Osteoblast (primary cell): ENCODE measurements at places on chromosomes 3 and 15. TPM values are rescaled to one million over a fixed set of nuclear protein-coding genes. Genes with fewer than 3 reads are reported as not detected.

The RAD51 gene
- 1.8 TPM in 2 replicates for total RNA-seq

The CCR8 gene
- total RNA-seq = not detected in 2 replicates

DNA sequence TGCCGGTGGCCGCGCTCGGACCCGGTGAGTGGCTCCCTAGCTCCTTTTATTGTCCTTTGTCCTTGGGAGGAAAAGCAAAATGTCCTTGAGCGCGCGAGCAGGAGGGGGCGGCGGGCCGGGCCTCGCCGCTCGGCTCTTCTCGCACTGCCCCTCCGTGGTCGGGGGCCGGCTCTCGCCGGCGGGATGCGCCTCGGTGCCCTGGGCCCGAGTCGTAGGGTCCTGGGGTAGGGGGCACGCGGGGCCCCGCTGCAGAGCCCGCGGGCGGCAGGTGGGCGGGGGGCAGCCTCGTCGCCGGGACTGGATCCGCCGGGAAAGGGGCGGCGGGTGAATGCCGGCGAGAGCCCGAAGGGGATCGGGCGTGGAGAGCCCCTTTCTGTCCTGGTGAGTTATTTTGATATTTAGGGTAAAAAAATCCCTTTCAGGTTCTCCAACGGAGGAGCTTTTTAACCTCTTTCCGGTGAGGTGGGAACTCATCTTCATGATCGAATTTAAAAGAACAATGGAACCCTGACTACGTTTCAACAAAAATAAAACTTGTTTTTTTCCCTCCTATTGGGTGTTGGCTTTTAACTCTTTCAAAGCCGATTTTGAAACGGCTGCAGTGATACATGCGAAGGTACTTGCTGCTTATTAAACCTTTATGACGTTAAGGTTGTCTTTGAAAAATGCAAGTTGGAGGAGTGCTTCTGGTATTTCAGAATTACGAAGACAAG is 16.8 kb upstream of the CHD2 start:
- DNase-seq = peak; percentile 65

GRCh38 chr3:133962849-133963248 is 66.9 kb downstream of the SLCO2A1 start:
- peak; percentile 96 for DNase-seq

The KLHL40 gene
- total RNA-seq = not detected in 2 replicates

- peak; percentile 97 for DNase-seq
Observed at GRCh38 chr15:101615986-101616848, 36.0 kb downstream of the TM2D3 start.

The B3GALNT1 gene
- 25.0 and 29.2 TPM in 2 replicates for total RNA-seq

- DNase-seq = peak; percentile 89
Observed at GRCh38 chr3:56926243-56926946, 124.6 kb upstream of the ARHGEF3 start.

- no peak for DNase-seq
Observed at GRCh38 chr3:35670408-35670965, 31.2 kb downstream of the ARPP21 start.

The HYAL3 gene
- total RNA-seq = 1.8 and 4.1 TPM in 2 replicates

The TEX55 gene
- total RNA-seq = not detected in 2 replicates

The HYAL1 gene
- under 0.01 and 0.59 TPM in 2 replicates for total RNA-seq

The USP19 gene
- 37.1 and 49.6 TPM in 2 replicates for total RNA-seq

DNA sequence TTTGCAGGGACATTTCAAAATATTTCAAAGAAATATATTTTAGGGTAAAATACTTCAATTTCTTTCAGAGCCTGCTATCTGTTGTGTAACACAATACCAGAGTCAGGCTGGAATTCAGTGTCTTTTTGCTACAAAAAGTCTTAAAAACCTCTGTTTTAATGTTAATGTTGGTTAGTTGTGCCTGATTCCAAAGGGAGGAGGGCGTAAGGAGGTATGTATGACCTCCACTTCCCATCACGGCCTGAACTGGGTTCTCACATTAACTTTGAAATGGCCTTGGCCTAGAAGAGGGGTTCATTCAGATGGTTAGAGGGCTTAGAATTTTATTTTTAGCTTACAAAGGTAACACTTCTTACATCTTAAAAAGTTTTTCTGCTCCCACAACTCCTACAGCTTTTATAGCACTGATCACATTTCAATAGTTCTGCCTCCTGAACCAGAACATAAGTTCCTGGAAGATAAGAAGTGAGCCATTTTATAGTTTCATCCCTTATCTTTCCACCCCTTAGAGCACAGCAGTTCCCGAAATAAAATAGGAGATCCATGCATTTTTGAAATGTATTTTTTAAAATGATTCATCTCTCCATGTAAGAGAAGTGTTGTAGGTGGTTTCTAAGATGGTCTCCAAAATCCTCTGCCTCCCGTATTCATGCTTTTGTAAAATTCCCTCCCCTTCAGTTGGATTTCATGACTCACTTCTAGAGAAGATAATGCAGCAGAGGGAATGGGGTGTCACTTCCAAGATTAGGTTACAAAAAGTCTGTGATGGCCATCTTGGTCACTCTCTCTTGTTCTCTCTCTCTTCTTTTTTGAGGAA is 543.1 kb upstream of the NECTIN3 start:
- no peak for DNase-seq

DNA sequence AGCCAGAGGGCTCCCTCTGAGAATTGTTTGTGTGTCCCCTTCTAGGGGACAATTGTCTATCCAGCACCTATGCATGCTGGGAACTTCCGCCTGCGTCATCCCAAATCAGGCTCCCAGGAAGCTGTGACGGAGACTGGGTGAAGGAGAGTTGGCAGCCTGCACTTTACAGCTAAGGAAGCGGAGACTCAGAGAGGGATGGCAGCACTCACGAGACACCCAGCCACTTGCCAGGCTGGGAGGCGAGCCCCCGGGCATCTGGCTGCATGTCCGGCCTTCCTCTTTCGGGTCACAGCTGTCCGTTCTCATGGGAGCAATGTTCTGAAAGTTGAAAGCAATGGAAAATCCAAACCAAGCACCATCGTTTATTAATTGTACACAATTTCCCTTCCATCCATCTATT is 45.5 kb upstream of the SLC6A11 start:
- no peak for DNase-seq

DNA sequence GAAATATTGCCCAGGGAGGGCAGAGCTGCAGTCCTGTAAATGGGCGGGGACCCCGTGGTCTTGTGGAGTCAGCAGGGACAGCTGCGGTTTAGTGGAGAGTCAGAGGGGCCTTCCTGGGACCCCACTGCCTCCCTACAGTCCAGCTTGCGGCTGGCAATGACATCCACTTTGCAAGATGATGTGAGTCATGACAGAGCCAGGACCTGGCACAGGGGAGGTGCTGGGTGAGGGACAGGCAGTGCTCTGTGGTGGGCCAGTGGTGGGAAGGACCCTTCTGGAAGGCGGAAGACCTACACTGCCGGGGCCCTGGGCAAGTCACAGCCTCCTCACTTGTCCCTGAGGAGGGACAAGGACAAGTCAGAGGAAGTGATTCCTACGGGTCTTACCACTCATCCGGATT is 17.8 kb downstream of the APBA2 start:
- DNase-seq = no peak

DNA sequence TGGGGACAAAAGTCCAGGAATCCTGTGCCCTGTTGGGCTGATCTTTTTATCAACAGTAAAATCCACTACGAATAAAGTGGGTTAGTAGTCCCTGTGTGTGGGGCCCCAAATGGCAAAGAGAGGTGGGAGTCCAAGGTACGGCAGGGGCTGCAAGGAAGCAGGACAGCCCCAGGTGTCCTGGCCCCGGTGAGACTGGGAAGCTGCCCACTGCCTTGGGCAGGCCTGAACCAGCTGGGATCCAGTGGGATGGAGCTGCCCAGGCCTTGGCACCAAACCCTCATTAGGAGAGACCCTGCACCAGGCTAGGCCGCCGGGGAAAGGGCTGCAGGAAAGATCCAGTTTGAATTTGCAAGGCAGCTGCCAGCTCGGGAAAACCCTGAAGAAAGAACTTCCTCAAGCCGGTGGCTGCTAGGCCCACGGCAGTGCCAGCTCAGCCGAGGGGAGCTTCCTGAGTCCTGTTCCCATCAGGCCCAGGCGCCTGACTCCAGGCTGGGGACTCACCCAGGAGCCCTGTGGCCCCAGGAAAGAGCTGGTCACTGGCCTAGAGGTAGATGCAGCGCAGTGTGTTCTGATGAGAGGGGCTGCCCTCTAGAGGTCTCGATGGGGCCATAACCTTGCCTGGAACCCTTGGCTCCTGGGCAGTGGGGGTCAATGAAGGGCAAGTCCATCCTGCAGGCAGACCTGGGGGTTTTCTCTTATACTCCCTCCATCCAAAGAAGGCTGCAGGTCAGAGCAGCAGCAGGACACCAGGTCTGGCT is 14.4 kb upstream of the GNAI2 start:
- DNase-seq = peak; percentile 77

GRCh38 chr3:42190701-42191442 is 75.1 kb downstream of the CCK start:
- peak; percentile 81 for DNase-seq

The GOLGA8S gene
- under 0.01 TPM in 2 replicates for total RNA-seq

DNA sequence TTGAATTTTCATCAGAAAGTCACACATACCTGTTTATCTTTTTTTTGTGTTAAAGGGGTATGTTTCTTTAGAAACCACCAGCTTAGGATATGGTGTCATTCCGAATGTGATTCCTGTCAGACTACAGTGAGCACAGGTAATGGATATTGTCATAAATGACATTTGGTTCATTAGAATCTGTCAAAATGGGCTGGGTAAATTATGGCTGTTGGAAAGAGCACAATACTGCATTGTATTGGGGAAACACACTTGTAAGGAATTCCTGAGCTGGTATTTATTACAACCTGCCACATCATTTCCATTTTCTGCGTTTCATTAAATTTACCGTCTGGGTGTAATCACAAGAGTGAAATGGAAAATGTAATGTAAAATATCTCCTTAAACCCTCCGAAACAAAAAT is 78.8 kb downstream of the ADAMTSL3 start:
- DNase-seq = no peak

DNA sequence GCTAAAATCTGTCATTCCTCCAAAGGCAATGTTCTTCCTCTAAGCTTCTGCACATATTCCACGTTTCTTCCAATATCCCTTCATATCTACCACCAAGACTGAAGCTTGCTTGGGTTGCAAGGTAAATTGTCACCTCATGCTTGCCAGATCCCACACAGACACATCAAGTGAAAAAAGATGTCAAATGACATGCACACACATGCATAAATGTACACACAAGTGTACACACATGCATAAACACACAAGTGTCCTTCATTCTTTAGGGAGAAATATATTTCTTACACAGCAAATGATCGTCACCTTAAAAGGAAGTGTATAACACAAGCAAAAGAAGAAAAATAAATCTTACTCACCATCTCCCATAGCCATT is 59.4 kb downstream of the CLASP2 start:
- no peak for DNase-seq

GRCh38 chr3:108862865-108863798 is 40.5 kb downstream of the TRAT1 start:
- no peak for DNase-seq

GRCh38 chr3:4292301-4292700 is 10.9 kb upstream of the SETMAR start:
- no peak for DNase-seq

DNA sequence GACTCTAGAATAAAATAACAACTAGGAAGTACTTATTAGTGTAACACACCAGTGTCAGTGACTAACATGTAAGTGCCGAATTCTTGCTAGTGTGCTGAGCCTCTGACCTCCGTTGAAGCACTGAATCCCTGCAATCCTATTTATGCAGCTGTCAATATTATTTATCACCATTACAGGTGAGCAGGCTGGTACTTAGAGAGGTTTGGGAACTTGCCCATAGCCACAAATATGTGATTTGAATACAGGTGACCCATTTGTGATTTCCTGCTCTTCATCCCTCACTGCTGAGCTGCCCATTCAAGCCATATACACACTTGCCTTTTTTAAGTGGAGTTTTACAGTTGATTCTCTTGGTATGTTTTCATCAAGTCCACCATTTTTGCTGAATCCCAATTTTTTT is 12.2 kb downstream of the EIF4E3 start:
- DNase-seq = no peak

- DNase-seq = peak; percentile 64
Observed at GRCh38 chr15:73575636-73576247, 57.4 kb downstream of the NPTN start.

DNA sequence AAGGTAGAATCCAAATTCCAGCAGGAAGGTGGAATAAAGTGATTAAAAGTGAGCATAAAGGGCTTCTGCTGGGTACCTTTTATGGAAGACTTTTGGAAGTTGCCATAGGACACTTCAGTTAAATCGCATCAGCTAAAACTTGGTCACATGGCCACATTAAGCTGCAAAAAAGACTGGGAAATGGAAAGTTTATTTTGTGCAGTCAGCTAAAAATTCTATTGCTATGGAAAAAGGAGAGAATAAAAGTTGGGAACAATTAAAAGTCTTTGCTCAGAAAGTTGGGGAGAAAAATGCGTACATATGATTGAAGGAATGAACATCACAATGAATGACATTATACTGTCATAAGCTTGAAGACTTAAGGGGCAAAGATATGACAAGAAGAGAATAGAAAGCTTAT is 49.3 kb downstream of the FGF7 start:
- DNase-seq = no peak

GRCh38 chr15:68326711-68327354 is 49.3 kb downstream of the FEM1B start:
- DNase-seq = no peak

DNA sequence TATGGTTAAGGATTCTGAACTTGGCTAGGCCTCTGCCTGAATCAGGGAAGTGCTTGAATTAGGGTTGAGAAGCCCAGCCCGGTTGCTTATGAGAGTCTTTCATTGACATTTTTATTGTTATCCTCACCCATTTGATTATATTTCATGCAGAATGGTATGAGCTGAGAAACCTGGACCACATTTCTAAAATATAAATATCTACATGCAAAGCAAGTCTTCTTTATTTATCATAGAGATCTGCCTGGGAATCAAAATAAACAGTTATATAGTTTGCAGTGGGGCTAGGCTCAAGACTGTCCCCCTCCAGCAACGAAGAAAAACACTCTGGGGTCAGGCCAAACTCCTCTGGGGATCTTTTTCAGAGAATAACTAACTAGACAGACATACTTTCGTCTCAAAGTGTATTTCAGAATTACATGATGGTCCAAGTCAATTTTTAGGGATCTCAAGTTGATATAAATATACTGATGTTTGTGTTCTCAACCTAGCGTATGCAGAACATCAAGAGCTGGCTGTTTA is 675.4 kb upstream of the NR2F2 start:
- DNase-seq = no peak

The STAB1 gene
- 0.59 and 1.1 TPM in 2 replicates for total RNA-seq

DNA sequence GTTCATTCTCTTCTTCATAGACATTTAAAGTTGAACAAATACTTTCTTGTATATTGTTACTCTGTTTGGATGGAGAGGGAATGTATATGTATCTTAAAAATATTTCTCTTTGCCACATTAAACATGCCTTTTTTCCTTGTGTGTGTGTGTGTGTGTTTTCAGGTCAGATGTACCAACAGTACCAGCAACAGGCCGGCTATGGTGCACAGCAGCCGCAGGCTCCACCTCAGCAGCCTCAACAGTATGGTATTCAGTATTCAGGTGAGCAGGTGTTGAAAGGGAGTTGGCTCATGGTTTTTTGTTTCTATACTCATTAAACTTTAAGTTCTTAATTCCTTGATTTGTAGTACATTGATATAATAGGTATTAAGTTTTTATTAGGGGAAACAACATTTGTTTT is 35.4 kb downstream of the TFG start:
- no peak for DNase-seq

The MOBP gene
- not detected in 2 replicates for total RNA-seq
